ENCODE measurements at places on chromosomes 11 and 22.

DNA sequence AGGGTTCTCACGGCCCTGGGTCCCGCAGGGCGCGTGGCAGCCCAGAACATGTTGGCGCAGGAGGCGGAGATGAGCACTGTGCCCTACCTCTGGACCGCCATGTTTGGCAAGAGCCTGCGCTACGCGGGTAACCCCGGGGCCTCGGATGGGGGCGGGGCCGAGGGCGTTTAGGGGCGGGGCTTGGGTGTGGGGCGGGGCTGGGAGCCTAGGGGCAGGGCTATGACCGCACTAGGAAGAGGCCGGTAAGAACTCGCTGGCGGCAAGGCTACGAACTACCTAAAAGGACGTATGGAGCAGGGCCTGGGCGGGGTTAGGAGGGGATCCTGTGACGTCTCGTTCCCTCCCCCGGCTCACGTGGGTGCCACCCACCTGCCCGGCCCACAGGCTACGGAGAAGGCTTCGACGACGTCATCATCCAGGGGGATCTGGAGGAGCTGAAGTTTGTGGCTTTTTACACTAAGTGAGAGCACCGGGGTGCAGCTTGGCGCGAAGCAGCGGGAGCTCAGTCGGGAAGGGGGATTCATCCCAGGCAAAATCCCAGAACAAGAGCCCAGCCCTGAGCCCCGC is 2.8 kb upstream of the LZTR1 start:
- DNase-seq, result no peak

GRCh38 chr11:120146413-120147093 is 8.6 kb upstream of the TRIM29 start:
- no peak for DNase-seq

DNA sequence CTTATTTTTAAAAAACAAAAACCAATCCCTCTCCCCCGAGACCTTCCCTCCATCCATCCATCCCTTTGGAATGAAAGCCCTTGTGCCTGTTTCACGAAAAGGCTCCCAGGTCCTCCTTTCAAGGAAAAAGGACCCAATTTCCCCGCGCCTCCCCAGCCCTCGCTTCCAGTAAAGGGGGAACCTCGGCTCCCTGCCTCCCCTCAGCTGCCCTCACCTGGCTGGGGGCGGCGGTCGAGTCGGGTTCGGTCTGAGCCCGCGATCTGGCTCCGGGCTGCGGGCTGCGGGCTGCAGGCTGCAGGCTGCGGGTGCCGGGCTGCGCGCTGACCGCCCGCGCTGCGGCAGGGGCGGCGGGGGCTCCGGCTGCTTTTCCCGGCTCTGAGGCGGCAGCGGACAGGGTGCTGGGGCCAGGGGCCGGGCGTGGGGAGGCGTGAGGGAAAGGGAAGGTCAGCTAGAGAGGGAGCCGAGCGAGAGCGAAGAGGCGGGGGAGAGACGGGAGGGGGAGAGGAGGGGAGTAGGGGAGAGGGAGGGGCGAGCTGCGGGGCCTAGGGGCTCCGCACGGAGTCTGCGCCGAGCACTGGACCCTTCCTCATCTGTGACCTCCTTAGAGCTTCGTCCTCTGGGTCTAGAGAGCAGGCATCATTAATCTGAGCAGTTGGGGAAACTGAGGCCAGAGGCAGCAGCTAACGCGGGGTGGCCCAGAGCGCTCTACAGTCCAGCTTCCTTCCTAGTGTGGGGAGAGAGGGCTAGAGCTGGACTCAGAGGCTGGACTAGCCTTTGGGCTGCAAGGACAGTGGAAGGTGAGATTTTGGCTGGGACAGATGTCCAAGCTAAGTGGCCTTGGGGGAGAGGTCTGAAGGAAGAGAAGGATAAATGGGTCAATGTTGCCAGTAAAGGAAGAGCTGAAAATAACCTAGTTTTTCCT is at the start of gene C1QTNF4:
Gene C1QTNF4 (minus strand): TSS at position 478 of the 922 bp plus-strand sequence. CDS start 3,601 bp downstream, outside the sequence.
- no peak for DNase-seq

GRCh38 chr11:46894506-46894905 is 23.8 kb downstream of the LRP4 start:
- no peak for DNase-seq

- no peak for DNase-seq
Observed at GRCh38 chr11:71470946-71471345, 17.9 kb downstream of the NADSYN1 start.

DNA sequence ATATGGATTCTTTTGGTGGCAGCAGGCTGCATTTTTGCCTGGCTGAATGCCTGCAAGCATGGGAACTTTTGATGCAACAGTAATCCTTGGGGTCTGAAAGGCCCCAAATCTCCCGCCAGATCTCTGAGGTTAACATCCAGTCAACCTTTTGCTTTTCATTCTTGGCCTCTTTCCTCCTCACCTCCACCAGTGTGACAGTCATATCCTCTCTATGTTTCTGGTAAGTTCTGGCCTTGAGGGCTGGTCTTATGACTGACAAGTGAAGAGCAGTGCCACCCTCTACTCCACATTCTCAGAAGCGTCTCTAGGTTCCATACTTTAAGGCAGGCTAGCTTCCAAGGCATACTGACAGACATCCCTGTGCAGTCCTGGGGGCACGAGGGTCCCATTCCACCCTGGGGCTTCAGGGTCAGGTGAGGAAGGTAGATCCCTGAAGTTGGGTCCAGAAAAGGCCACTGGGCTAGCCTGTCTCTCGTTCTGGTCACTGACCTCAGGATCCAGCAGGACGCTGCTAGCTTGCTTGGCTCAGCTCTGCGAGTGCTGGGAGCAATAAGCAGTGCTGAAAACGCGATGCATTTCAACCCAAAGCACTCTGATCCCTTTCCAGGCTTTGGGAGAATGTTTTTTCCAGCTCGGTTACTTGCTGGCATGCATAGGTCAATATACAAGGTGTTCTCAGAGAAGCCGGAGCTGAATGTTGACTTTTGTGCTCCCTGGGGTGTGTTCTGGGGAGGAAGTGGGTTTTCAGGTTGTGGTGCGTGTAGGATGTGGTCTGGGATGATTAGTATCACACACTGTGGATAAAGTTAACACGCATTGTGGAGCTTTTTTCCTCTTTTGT is 75.2 kb downstream of the PTPRJ start:
- no peak for DNase-seq

DNA sequence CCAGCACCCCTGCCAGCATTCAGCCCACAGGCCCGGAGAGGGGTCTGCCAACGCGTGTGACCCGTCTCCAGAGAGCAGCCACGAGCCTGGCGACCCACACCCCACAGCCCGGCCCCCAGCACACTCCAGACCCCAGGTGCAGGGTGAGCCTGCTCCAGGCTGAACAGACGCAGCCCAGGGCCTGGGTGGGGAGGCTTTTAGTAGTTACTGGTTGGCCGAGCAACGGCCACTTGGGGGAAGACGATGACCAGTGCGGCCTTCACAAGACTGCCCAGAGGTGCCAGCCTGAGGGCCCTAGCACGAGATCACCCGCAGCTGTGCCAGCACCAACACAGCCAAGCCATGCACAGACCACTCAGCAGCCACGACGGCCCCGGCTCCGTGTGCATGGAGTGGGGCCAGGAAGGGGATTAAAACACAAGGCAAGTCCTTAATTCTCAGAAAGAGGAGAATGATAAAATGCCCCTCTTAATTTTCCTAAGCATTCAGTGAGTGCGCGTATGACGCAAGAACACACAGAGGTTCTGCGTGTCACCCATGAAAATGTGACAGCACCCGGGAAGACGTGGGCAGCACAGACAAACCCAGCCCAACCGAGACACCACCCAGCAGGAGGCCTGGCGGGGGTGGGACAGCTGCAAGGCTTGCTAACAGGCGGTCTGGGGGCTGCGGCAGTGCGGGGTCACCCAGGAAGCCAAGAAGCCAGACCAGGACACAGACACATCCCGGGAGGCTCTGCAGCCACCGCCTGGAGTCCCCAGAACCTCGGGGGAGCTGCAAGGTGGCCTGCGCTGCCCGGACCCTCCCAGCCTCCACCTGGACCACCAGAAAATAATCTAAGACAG is 47.6 kb downstream of the BRD1 start:
- DNase-seq, result no peak

GRCh38 chr11:61482513-61482912 is 26.0 kb upstream of the LRRC10B start:
- no peak for DNase-seq

DNA sequence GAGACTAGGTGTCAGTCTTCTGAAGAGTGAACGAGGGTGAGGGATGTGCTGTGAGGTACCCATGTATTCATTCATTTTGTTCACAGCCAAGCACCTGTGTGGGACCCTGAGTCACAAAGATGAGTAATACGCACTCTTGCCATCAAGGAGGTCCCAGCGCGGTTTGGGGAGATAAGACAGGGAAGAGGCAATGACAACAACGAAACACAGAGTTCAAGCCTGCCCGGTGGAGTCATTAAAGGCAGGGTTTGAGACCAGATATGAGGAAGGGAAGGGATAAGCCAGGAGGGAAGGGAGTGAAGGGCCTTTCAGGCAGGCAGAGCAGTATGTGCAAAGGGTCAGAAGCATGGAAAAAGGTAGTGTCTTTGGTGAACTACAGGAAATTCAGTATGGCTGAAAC is 4.6 kb downstream of the DCHS1 start:
- no peak for DNase-seq

- no peak for DNase-seq
Observed at GRCh38 chr11:122343210-122343609, 227.2 kb upstream of the BLID start.

GRCh38 chr11:16153951-16154350 is 202.4 kb downstream of the SOX6 start:
- DNase-seq, result no peak

DNA sequence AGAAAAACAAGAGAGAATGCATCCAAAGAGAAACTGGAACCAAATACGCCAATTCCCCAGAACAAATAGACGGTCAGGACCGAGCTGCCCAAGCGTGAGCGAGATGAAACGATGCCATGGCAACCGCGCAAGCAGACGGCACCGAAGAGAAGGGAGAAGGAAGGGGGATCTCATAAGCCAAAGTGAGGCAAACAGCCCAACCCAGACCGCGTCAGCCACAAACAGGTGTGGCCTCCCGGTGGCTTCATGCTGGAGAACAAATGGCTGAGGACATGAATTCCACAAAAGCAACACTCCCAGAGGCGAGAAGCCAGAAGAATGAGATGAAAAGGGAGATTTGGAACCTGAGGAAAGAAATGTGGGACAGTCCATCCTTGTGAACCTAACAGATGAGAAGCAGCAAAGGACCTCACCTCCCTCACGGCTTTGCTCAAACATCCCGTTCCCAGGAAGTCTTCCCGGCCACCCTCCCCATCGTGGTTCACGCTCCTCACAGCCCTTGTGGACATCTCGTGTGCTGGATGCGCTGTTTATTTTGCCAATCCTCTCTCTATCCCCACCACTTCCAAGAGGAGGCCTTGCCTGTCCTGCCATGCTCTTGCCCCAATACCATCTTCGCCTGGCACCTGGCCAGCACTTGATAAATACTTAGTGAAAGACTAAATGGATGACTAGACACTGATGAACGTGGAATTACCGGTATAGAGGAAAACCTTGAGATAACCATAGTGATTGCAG is 89.1 kb upstream of the RTL6 start:
- DNase-seq, result no peak

DNA sequence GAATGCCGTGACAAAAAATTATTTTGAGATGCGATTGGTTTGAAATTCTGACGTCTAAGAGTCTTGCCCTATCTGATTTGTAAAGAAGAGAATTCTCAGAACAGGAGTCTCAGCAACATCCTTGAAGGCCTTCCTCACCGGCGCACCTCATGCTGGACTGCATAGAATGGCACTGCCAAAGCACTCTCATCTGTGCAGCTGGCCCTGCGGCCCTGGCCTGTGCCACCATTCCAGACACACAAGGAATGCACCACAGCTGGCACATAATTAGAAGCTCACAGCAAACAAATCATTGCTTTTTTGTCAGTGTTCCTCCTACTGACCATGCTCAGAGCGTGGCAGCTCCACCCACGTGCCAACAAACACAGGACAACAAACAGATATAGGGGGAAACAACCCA is 166.0 kb downstream of the KIRREL3 start:
- no peak for DNase-seq

- DNase-seq, result no peak
Observed at GRCh38 chr22:21031545-21032036, 770 bp downstream of the SLC7A4 start.

DNA sequence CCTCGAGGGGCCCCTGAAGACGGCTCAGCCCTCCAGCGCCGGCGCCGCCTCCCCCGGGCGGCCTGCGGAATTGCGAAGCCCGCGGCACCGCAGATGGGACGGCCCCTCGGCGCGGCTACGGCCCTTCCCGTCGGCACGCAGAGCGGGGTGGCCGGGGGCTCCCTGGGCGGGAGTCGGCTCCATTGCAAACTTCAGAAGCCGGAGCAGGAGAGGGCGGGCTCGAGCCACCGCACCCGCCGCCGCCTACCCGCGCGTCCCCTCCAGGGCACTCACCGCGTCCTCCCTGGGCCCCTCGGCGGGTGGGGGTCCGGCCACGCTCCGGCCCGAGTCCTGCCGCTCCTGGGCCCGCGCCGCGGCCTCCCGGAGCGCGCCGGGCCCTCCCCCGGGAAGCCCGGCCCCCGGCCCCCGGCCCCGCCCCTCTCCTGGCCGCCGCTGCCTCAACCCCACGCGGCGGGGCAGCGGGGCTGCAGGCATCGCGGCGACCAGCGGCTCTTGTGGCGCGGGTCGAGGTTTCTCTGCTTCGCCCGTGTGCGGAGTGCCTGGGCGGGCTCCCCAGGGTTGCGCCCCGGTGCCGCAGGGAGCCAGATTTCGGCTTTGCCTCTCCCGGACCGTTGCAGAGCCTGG is at the start of gene PACSIN3:
Gene PACSIN3 (minus strand): TSS at position 359 of the 624 bp plus-strand sequence. CDS start 3,707 bp downstream, outside the sequence.
- peak; percentile 34 for DNase-seq

GRCh38 chr22:35326854-35327562 is 27.3 kb downstream of the TOM1 start:
- no peak for DNase-seq

DNA sequence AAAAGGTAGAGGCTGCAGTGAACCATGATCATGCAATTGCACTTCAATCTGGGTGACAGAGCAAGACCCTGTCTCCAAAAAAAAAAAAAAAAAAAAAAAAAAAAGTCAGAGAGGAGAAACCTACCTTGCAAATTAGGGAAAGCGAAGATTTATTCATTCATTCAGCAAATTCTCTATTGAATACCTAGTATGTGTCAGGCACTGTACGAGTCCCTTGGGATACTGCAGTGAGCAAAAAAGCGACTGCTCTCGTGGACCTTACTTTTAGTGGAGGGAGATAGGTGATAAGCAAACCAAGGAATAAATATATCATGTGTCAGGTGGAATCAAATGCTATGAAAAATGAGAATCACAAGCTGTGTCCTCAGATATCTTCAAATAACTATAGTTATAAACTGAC is 101.3 kb downstream of the STIM1 start:
- DNase-seq, result no peak

DNA sequence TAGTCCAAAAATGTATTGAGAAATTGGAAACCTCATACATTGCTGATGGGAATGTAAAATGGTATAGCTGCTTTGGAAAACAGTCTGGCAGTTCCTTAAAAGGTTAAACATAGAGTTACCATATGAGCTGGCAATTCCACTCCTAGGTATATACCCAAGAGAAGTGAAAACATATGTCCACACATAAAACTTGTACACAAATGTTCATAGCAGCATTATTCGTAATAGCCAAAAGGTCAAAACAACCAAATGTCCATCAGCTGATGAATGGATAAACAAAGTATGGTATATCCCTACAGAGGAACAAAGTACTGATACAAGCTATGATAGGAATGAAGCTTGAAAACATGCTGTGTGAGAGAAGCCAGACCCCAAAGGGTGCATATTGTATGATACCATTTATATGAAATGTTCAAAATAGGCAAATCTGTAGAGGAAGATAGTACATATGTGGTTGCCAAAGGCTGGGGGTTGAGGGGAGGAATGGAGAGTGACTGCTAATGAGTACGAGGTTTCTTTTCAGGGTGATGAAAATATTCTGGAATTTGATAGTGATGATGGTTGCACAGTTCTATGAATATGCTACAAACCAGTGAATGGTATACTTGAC is 85.8 kb downstream of the ZBTB16 start:
- DNase-seq, result no peak

- DNase-seq, result no peak
Observed at GRCh38 chr11:30125456-30125855, 105.4 kb upstream of the FSHB start.

Measured in substantia nigra (tissue), 51 donors.